Pancreas (tissue), 10 donors: ENCODE measurements at places on chromosomes 12 and 14.

DNA sequence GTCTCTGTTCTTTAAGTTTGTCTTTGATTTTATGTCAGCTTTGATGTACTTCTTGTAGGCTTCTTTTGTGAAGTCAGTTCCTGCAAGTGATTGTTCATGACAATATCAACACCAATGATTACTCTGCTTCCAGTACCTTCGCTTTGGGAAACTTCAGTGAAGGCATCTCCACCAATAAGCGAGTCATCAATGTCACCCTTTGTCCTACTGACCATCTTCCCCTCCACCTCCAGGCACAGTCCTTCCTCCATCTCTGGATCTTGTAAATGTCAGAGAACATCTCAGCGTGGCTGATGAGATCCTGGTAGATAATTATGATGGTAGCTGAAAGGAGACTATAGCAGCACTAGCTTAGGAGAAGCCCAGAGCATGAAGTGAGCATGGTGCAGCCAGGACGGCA is 40.4 kb upstream of the A2M start:
- no peak for DNase-seq

GRCh38 chr14:59018978-59019377 is 169.5 kb upstream of the DAAM1 start:
- no peak for DNase-seq

DNA sequence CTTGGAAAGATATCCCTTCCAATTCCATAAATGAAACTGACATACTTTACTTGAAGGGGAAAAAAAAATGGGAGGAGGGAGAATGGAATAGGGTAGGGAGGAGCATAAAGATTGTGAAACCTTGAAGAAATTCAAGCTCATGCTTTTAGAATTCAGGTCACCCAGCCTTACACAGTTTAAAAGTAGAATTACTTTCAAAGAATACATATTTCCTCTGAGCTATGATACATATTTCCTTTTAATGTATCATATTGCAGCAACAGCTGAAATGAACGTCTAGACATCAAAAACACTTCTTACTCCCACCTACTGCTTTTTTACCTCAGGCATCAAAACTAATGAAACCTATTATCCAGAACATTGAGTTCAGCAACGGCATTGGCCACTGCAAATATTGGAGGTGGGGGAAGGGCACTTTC is 156.0 kb downstream of the MED13L start:
- DNase-seq, result no peak

DNA sequence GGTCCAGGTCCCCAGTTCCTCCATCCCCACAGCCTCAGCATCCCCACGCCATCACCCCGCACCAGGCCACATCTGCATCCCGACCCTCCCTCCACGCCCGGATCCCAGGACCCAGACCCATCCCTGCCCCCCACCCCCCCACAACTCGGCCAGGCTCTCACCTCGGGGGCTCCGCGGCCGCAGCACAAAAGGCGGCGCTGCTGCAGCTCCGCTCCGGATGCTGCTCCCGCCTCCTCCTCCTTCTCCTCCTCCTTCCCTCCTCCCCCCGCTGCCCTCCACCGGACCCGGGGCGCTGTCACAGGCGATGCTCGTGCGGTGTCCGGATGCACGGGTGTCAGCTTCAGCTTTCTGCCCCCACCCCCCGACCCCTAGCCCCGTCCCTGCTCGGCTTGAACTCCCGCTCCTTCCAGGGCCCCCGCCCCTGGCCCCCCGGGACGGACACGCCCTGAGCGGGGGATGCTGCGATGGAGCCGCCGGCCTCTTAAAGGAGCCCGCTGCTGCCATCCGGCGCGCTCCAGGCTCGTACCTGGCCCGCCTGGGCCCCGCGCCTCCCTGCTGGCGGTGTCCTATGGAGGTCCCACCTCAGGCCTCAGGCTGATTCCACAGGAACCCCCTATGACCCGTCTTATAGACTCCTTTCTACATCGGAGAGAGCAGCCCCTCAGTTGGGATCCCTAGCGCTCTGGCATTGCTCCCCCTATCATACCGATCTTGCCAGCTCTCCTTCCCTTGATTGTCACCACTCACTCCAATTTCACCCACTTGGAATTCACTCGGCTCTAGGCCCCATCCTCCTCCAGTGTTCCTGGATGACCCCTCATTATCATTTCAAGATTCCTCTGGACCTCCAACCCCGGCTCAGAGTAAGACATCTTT is at the start of gene MAP3K12:
TSS of gene MAP3K12 (minus strand) at position 193 of the 876 bp plus-strand sequence. CDS start 12,067 bp downstream, outside the sequence.
- peak; percentile 62 for DNase-seq

GRCh38 chr14:92382677-92383076 is 59.7 kb downstream of the SLC24A4 start:
- no peak for DNase-seq

DNA sequence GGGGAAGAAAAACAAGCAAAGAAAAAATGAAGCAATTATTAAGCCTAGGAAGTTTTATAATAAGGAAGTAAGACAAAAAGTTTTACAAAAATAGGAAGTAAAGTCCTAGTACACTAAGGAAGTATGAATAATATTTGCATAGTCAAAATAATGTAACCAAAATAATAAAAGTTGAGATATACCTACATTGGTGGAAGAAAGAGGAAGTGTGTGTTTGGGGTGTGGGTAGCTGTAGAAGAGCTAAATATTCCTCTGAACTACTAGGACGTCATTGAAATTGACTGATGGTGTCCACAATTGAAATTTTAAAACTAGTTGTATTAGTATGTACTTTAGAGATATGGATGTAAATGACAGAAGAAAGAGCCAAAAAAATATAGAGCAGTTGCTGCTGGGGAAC is 228.4 kb upstream of the OTX2 start:
- no peak for DNase-seq

DNA sequence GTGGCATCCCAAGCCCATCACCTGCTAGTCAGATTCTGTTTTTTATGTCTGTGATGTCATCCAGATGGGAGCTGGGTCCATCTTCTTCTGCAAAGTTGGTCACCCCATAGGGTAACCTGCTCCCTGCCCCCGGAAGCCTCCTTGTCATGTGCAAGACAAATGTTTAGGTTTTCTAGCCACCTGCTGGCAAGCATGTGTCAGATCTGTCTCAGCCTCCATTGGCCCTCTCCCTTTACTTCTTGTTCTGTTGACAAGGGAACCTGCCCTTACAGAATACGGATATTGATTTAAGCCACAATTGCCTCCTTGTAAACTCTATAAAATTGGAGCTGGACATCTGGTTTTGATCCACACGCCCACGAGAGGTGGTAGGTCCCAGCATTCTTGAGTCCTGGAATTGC is 7.5 kb downstream of the NTF3 start:
- no peak for DNase-seq

GRCh38 chr14:85533023-85533860 is 3.3 kb downstream of the FLRT2 start:
- DNase-seq, result peak; percentile 76

GRCh38 chr14:96194657-96195431 is 9.8 kb upstream of the BDKRB2 start:
- peak; percentile 19 for DNase-seq

GRCh38 chr14:65976761-65977404 is 509.3 kb upstream of the CCDC196 start:
- DNase-seq, result no peak

DNA sequence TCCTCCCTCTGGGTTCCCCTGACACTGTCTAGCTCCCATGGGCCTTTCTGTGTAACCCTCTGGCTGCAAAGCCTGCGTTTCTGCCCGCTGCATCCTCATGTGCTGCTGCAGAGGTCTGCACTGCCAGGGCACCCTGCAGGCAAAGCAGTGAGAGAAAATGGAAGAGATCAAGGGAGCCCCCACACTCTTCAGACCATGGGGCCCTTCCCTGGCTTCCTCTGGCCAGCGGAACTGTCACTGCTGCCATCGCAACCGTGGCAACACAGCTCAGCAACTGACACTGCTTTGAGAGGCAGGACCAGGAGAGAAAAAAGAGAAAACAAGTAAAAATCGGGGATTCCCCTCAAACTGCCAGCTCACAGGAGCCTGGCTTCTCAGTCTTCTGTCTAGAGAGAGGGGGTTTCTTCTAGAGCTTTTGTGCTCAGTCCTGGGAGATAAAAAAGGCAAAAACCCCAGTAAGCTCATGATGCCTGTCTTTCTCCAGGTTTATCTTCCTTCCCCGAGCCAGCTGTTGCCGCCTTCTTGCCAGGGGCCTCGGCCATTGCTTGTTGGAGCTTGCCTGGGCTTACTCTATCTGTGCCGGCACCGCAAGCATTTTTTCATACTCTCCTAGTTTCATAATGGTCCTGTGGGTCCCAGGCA is 38.9 kb downstream of the C14orf132 start:
- DNase-seq, result no peak

- no peak for DNase-seq
Measured at GRCh38 chr12:110109037-110109836, 14.9 kb upstream of the IFT81 start.
